Activated T-cell treated with anti-CD3 and anti-CD28 coated beads, Interleukin-2, amount 50 U/mL, for 72 hours (primary cell): ENCODE measurements at places on chromosomes 2 and 18. TPM values are rescaled to one million over a fixed set of nuclear protein-coding genes. Genes with fewer than 3 reads are reported as not detected.

C2orf66 gene
- total RNA-seq: 0.60 TPM

STAMBP gene
- 107 TPM for total RNA-seq

IMPACT gene
- total RNA-seq: 27.6 TPM

REEP1 gene
- 0.63 TPM for total RNA-seq

AAMP gene
- total RNA-seq: 51.7 TPM

C2orf81 gene
- 3.7 TPM for total RNA-seq

GMCL1 gene
- total RNA-seq: 23.7 TPM

GRCh38 chr2:145654156-145654555 is 1134.2 kb upstream of the ZEB2 start:
- DNase-seq: no peak

GRCh38 chr2:42054714-42055430 is 7.1 kb downstream of the PKDCC start:
- no peak for DNase-seq

- DNase-seq: no peak
Observed at GRCh38 chr2:96788442-96789244, 27.4 kb upstream of the CNNM3 start.

GRCh38 chr18:12839526-12840196 is 44.4 kb downstream of the PTPN2 start:
- DNase-seq: peak; percentile 66

- DNase-seq: no peak
Observed at GRCh38 chr18:37846996-37847395, 281.4 kb upstream of the CELF4 start.

- peak; percentile 14 for DNase-seq
Observed at GRCh38 chr18:32469190-32469651, 1.5 kb downstream of the GAREM1 start.

DNA sequence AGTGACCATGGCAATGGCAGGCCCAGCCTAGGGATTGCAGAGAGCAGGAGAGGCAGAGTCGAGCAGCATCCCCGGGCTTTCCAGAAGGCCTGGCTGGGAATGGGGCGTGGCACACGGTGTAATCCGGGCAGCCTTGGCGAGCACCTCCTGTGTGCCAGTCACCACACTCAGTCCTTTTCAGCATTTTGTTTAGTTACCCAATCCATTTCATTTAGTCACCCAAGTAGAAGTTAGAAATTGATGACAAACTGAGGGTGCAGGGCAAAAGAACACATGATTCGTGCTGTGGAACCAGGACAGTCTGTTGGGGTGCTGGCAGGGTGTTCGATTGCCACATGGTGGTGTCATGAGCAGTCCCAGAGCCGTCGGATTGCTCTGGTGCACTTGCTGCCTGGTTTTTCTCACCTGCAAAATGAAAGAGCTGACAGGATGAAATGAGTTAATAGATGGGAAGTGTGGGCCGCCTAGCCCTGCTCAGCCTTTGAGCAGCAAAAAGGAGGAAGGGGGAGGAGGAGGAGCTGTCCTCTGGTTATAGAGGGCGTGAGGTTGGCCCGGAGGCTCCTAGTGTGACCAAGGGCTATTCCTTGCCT is 299.4 kb downstream of the AGAP1 start:
- DNase-seq: no peak

DNA sequence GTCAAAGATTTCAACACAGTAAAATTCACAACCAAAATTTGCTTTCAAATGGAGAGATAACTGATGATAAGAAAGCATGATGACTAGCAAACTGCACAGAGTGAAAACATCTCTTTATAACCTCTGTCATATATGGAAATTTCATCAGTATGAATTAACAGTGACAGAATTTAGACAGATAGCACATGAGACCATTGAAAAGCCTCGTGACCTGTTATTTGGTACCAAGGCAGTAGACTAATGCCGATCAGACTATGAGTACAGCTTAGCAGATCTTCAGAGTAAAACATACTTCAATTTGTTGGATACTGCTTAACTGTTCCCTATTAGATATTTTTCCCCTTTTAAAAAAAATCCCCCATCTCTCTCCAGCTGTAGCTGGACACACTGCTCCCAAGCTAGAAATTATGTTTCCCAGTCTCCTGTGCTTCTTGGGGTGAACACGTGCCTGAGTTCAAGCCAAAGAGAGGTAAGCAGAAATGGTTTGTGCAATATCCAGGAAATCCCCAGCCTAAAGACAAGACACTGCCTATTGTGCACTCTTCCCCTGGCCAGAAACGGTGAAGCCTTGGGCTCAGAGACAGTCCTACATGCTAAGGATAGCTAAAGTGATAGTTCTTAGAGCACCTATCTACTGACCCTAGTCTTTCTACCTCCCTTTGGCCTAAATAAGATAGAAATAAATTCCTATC is 256.1 kb downstream of the NCKAP5 start:
- no peak for DNase-seq

GRCh38 chr2:218984239-218985020 is 554 bp downstream of the FEV start:
- no peak for DNase-seq

DNA sequence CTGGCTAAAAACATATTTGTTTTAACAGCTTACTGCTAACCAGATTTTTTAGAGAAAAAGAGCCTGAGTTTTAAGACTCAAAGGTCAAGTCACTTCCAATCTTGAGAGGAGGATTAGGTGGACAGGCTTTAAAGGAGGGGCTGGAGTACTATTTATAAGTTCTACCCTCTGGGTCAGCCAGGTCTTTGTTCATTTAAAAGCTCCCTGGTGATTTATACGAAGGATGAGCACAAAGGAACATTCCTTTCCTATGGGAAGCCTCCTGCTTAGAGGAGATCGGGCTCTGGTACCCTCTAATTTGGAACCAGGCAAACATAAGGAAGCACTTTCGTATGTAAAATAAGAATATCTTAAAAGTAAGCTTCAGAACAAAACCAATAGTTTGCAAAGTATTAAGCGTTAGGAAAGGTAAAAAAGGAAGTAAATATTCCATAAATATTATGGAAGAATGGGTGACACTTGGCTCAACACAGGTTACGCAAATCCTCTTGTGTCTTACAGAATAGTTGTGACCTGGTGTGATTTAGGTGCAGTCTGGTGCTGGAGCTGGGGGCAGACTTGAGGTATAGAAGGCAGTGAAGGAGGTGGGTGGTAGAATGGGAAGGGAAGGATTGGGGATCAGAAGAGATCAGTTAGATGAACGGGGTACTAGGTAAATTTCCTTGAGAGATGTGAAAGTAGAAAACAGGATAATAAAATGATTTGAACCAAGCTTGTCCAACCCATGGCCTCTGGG is 35.6 kb downstream of the PDE6D start:
- no peak for DNase-seq

DNA sequence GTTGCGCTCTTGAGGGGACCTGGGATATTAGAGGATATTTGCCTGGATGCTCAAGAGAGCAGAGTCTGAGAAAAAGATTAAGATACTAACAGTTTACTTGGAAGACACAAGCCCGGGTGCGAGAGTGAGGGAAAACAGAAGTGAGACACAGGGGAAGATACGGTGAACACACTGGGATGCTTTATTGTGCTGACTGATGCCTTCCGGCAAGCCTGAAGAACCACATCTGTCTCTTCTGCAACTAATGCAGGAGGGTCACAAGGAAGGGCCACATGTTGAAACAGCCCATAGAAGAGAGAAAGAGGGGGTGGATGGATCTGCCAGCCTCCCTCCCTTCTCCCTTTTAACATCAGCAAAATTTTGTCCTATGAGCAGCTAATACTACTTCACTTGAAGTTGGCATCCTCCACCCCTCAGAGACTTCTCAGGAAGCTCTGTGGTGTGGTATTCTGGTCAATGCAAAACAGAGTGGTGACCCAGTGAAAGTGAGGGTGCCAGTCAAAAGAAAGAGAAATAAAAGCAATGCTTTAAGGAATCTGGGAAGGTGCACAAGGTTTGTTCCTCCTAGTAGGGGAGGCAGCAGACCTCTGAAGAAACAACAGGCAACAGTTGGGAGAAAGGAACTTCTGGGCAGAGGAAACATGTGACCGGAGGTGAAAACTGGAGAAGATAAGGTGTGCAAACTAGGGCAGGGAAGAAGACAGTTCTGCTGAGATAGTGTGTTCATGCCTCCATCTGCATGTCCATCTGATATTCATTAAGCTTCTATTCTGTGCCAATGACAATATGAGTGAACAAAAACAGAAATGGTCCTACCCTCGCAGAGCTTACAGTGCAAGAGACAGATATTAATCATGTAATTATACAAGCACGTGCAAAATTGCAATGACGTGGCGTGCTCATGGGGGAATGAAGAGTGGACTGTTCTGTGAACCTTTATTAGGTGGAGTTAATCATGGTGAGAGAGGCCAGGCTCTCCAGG is 107.1 kb downstream of the LYPD6B start:
- DNase-seq: no peak

- DNase-seq: no peak
Observed at GRCh38 chr18:48934723-48935432, 15.9 kb downstream of the SMAD7 start.

GRCh38 chr2:171788316-171788993 is 101.2 kb downstream of the DYNC1I2 start:
- no peak for DNase-seq

GRCh38 chr2:150485871-150486538 is 1.5 kb downstream of the RND3 start:
- no peak for DNase-seq

DNA sequence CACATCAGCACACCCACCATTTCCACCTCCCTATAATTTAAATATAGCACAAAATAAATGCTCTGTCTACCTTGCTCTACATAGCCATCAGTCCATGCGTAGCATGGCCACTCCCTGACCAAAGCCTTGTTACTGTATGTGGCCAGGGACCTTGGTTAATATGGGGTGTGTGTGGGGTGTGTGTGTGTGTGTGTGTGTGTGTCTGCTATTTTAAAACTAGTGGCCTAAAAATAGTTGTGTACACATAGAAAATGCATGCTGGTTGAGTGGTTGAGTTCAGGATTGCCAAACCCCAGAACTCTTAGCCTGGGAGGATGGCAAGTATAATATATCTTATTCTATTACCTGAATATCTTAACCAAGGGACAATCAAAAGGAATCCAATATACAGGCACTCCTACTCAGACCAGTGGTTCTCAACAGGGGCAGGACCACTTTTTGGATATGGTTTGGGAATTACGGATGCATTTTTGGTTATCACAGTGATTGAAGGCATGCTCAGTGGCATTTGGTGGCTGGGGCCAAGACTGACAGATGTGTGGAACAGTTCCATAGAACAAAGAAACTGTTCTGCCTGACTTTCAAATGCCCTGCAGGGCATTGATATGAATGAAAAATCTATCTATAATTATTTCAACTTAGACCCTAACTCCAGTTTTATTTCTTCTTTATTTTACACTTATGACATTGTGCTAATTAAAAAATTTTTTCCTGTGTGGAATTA is 72.3 kb upstream of the PSME4 start:
- DNase-seq: no peak

DNA sequence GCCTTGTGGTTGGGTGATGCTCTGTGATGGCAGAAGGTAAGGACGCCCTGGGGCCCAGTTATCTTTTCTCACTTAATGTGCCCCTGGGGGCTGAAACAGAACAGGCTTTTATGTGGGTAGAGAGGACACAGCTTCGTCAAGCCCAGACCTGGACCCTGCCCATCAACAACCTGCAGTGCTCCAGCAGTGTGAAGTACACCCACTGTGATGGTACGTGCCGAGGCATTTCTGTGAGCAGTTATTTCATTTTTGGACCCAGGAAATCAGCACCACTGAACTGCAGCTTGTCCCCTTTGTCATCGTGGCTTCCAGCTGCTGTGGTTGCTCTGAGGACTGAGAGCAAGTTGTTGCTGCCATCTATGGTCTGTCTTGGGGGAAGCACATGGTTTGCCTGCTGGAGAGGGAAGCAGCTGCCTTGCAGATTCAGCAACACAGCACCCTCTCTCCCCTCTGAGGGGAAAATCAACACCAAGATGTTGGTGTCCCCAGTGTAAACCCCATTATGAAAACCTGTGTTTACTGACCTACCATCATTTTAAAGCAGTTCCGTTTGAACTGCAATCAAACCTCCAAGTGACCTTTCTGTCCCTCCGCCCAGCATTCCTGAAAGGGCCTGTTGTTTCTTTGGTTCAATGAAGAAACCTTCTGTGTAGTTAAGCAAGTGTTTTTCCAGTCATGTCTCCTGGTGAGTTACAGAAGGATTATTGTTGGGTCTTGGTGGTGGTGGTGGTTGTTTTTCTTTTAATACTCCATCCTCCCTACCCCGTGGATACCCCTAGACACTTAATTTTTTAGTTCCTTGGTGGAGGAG is 158.2 kb downstream of the MGAT5 start:
- DNase-seq: peak; percentile 65
